ENCODE measurements at places on chromosomes 2 and 18.

- DNase-seq, result no peak
Observed at GRCh38 chr18:62189208-62189607, 2.2 kb downstream of the RELCH start.

DNA sequence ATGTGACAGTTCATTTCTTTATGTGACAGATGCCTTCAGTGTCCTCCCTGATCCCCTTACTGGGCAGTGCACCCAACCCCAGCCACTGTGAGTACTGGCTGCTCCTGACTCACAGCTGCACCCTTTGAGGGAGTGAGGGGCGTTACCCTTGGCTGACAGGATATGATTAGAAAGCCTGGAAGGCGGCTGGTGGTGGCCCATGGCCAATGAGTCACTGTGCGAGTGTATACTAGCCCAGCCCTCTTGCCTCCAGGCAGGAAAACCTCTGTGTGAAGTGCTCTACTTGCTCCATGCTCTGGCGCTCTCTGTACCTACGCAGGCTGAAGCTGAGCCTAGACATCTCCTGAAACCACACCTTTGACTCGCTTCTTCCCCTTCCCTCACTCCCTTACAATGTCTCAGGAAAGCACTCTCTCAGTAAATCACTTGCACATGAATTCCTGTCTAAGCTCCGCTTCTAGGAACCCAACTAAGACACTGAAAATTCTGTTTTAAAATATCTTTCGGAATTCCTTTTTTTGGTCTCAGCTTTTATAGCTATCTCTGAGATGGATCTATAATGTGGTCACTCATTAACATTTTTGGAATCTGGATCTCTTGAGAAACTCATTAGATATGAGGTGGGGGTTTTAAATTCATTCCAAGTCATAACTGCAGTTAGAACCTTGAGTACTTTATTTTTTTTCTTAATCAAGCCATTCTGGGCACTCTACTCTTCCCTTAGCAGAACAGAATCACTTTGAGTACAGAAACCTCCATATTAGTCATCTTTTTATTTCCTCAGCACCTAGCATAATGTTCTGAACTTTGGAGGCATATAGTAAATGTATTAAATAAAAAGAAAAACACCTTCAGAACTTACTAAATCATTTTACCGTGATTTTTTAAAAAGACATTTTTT, 25.3 kb upstream of the STAM2 start:
- DNase-seq, result no peak

DNA sequence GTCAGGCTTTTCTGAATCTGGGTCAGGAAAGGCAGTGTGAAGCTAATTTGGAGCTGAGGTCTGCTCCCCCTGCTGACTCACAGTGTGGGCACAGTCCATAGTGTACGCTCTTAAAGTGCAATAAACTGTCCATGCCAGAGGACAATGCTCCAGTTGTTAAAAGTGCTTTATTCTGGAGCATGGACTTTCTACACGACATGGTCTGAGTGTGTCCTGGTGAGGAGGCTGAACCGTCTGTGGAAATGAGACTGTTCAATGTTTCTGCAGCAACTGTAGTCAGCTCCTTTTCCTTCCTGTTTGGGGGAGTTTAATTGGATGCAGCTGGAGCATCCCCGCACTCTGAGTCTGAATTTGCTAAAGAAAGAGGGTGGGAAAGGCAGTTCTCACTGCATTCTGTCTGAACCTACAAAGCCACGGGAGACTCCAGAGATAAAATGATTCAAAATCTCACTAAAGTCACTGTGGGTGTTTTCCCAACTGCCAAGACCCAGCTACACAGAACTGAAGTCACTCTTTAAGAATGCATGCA, 110.2 kb upstream of the TRIB2 start:
- DNase-seq, result no peak

DNA sequence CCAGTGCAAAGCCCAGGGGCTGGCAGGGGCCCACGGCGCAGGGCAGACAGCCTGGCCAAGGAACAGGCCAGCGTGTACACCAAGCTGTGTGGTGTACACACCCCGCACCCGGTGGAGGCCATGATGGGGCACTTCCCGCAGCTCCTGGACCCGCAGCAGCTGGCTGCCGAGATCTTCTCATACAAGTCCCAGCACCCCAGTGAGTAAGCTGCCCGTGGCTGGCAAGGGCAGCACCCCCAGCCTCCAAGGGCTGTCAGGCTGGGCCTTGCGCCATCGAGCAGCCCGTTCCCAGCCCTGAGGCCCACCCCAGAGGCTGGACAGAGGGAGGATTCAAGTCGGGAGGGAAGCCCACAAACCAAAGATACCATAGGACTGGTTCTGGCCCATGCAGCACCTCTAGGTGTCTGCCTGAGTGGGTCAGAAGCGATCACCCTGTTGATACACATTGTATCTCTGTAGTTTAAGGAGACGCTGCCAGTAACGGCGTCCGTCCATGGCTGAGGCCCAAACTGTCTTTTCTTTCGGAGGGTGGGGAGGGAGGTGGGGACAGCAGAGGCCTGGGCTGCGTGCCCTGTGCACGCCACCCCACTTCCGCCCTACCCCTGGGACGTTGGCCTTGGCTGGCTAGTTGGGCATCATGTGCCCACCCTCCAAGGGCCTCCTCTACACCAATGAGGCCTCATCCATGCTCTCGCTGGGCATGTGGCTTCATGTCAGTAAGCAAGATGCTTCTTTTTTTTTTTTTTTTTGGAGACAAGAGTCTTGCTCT, 16.8 kb upstream of the MTERF4 start:
- DNase-seq, result no peak

GRCh38 chr2:30673127-30673526, 134.1 kb downstream of the CAPN13 start:
- DNase-seq, result no peak

DNA sequence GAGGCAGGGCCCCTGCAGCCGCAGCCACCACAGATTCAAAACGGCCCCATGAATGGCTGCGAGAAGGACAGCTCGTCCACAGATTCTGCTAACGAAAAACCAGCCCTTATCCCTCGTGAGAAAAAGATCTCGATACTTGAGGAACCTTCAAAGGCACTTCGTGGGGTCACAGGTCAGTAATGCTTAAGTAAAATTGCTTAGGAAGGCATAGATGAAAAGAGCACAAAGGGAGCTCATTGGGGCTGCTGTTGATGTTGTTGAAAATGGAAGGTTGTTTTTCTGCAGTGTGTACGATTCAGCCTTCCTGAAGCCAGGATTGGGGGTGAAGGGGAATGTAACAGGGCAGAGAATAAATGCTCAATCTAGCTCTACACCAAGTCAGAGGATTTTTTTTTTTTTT, 90.5 kb downstream of the KCTD18 start:
- DNase-seq, result no peak
